ENCODE measurements at places on chromosomes 3 and 15. TPM values are rescaled to one million over a fixed set of nuclear protein-coding genes. Genes with fewer than 3 reads are reported as not detected.

GRCh38 chr3:107264888-107265287 is 112.4 kb upstream of the CCDC54 start:
- H3K4me3 ChIP-seq, result no peak overlapping the region
- H3K27me3 ChIP-seq, result no peaks in the 10 kb centered on the region
- no peak overlapping the region for H3K27ac ChIP-seq
- no peaks in the 10 kb centered on the region for H3K4me1 ChIP-seq

- H3K4me3 ChIP-seq, result no peak overlapping the region
- H3K27me3 ChIP-seq, result no peaks in the 10 kb centered on the region
- no peak overlapping the region for H3K27ac ChIP-seq
- DNase-seq, result no peak
- no peaks in the 10 kb centered on the region for H3K4me1 ChIP-seq
Measured at GRCh38 chr3:53799338-53799865, 46.8 kb downstream of the CHDH start.

DNA sequence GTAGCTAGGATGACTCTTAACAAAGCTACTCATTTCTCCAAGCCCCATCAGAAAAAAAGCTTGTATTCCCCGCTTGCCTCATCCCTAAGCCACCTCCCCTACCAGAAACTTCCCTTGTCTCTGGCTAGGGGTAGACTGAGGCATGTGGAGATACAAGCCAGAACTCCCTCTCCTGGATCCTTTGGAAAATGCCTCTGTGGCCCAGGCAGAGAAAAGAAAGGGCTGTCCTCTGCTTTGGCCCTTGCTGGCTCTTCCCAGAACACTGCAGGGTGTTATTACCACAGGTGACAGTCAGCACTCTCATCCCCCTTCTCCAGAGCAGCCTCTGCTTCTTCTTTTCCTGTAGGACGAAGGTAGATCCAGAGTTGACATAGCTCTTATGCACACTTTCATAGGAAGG is 15.2 kb downstream of the RMDN3 start:
- H3K27ac ChIP-seq, result no peak overlapping the region
- peaks cover 59% of the 10 kb centered on the region for H3K36me3 ChIP-seq
- no peaks in the 10 kb centered on the region for H3K4me1 ChIP-seq
- H3K4me3 ChIP-seq, result no peak overlapping the region
- no peaks in the 10 kb centered on the region for H3K27me3 ChIP-seq
- DNase-seq, result no peak

DNA sequence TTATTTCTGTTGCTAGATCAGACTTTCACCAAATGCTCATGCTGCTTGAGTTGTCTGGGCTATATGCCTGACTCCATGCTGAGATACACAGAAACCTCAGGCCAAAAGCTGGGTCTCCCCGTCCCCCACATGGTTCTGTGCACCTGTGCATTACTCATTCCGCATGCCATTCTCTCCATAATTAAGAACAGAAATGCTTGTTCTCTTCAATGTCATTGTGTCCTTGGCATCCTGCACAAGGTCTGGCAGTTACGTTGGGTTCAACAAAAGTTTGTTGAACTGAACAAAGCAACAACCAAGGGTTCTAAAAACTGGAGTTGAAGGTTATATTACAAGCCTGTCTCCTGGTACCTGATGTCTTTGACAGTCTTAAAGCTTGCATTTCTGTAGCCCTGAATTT is 177.5 kb downstream of the FNDC3B start:
- H3K27ac ChIP-seq, result no peak overlapping the region
- no peaks in the 10 kb centered on the region for H3K27me3 ChIP-seq

- no peak overlapping the region for H3K4me3 ChIP-seq
- H3K27ac ChIP-seq, result no peak overlapping the region
- H3K36me3 ChIP-seq, result no peaks in the 10 kb centered on the region
- no peak for DNase-seq
Measured at GRCh38 chr3:32959371-32959770, 7.9 kb downstream of the CCR4 start.

GRCh38 chr3:143002083-143002712 is 828 bp downstream of the U2SURP start:
- H3K27me3 ChIP-seq, result no peaks in the 10 kb centered on the region
- no peaks in the 10 kb centered on the region for H3K36me3 ChIP-seq
- H3K4me1 ChIP-seq, result peaks cover 20% of the 10 kb centered on the region
- peak overlapping the region; percentile 98 for H3K27ac ChIP-seq
- peak overlapping the region; percentile 100 for H3K4me3 ChIP-seq
- DNase-seq, result no peak

DNA sequence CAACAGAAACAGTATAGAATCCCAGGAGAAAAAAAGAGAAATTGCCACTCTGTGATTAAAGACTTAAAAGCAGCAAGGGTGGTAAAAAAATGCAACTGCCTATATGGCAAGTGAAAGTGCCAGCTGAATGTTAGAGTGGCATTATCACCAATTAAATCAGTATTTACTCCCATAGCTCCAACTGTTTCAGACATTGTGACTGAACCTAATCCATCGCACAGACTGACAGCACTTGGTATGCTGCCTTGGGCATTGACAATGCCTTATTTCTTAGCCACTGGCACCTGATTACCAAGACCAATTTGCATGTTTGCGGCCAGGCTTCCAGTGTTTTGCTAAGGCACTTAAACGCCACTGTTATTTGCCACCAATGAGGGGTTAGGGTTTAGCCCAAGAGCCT is 201.9 kb upstream of the NECTIN3 start:
- H3K4me3 ChIP-seq, result no peak overlapping the region
- no peaks in the 10 kb centered on the region for H3K4me1 ChIP-seq
- H3K36me3 ChIP-seq, result no peaks in the 10 kb centered on the region
- no peak overlapping the region for H3K27ac ChIP-seq
- H3K27me3 ChIP-seq, result no peaks in the 10 kb centered on the region

- no peak overlapping the region for H3K27ac ChIP-seq
- no peaks in the 10 kb centered on the region for H3K36me3 ChIP-seq
Measured at GRCh38 chr3:171013822-171014748, 12.4 kb downstream of the SLC2A2 start.

GRCh38 chr3:48863122-48863521 is 15.4 kb upstream of the PRKAR2A start:
- no peak overlapping the region for H3K4me3 ChIP-seq
- no peak for DNase-seq
- H3K36me3 ChIP-seq, result peaks cover 15% of the 10 kb centered on the region
- no peaks in the 10 kb centered on the region for H3K27me3 ChIP-seq
- no peaks in the 10 kb centered on the region for H3K4me1 ChIP-seq

GRCh38 chr15:21267671-21268395 is 172.5 kb downstream of the POTEB3 start:
- no peaks in the 10 kb centered on the region for H3K4me1 ChIP-seq
- peak; percentile 7 for DNase-seq
- no peaks in the 10 kb centered on the region for H3K36me3 ChIP-seq
- no peak overlapping the region for H3K4me3 ChIP-seq
- H3K27me3 ChIP-seq, result no peaks in the 10 kb centered on the region
- no peak overlapping the region for H3K27ac ChIP-seq

DNA sequence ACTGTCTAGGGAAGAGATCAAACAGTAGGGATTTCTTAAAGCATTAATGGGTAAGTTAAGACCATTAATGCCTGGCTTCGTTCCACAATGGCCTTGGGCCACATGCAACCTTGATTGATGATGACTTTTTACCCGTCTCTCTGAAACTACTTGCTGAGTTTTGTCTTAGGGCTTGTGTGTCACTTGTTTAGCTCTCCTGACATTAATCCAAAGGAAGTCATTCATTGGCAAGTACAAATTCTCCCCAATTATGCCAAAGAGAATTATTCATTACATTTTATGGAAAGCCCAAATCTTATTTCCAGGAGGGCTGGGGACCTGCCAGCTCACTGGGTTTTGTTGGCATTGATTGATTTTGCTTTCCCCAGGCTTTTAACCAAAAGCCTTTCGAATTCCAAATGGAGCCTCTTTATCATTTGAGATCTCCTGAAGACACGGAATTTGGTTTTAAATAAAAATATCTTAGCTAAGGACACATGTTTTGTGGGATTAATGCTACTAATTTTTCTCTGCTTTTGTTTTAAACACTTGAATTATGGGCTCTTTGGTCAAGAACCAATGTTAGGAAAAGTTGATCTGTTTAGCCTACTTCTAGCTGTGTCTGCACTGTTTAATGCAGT is 40.7 kb downstream of the SERPINI1 start:
- no peak overlapping the region for H3K4me3 ChIP-seq
- H3K4me1 ChIP-seq, result peaks cover 11% of the 10 kb centered on the region
- no peak for DNase-seq

DNA sequence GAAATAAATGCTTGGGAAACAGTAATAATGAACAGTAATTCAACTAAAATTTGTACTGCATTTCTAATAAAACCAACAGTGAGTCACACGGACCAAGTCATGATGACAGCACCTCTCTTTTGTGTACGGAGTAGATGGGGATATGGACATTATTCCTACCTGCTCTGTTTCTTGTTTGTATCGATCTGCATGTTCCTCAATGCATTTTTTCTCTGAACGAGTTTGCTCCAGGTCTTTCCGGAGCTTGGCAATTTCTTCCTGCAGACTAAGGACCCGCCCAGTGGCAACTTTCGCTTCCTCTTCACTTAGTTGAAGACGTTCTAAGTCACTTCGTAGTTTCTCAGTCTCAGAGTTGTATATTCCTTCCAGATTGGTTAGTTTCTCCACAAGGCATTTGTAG is 74.4 kb upstream of the MYO5C start:
- no peaks in the 10 kb centered on the region for H3K27me3 ChIP-seq
- peaks cover 2% of the 10 kb centered on the region for H3K4me1 ChIP-seq
- H3K4me3 ChIP-seq, result no peak overlapping the region
- peak; percentile 44 for DNase-seq
- H3K36me3 ChIP-seq, result peaks cover 73% of the 10 kb centered on the region
- no peak overlapping the region for H3K27ac ChIP-seq

DNA sequence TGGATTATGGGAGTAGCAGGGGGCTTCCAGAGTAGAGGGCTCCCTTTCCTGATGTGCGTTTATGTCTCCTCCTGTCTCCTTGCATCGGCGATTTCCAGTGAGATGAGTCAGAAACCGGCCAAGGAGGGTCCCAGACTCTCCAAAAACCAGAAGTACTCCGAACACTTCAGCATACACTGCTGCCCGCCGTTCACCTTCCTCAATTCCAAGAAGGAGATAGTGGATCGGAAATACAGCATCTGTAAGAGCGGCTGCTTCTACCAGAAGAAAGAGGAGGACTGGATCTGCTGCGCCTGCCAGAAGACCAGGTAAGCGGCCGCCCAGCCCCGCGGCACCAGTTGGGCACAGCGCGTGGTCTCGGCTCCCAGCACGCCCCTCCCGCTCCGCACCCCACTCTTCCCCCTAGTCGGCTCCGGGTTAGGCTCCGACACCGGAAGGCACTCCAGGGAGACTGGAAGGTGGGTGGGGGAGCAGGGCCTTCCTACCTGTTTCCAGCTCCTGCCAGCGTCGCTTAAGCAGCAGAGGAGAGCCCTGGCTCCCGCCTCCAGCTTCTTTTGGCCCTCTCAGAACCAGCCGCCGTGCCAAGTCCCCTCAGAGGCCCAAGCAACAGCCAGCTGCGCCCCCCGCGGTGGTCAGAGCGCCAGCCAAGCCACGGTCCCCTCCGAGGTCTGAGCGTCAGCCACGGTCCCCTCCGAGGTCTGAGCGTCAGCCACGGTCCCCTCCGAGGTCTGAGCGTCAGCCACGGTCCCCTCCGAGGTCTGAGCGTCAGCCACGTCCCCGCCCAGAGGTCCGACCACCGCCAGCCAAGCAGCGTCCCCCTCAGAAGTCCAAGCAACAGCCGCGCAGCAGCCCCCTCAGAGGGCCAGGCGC is 34.7 kb downstream of the MOBP start:
- H3K36me3 ChIP-seq, result no peaks in the 10 kb centered on the region
- no peak overlapping the region for H3K27ac ChIP-seq
- H3K4me3 ChIP-seq, result no peak overlapping the region

DNA sequence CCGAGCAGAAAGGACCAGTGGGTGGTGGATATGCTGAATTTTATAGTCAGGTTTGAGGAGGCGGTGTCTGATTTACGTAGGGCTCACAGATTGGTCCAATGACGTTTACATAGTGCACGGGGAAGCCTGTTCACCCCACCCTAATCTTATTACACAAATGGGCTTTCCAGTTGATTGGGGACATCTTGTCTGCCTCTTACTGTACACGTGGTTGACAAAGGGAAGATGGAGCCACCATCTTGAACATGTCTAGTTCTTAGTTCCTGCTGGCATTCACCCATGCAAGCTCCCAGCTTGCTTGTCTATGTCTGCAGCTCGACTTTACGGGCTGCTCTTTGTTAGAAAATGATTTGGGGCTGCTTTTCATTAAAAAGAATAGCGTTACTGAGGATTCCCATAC is 332.0 kb upstream of the SLCO3A1 start:
- H3K27me3 ChIP-seq, result no peaks in the 10 kb centered on the region
- no peak overlapping the region for H3K4me3 ChIP-seq
- no peak for DNase-seq
- no peaks in the 10 kb centered on the region for H3K36me3 ChIP-seq
- H3K4me1 ChIP-seq, result no peaks in the 10 kb centered on the region
- H3K27ac ChIP-seq, result no peak overlapping the region

- H3K27me3 ChIP-seq, result no peaks in the 10 kb centered on the region
- no peaks in the 10 kb centered on the region for H3K36me3 ChIP-seq
- H3K4me3 ChIP-seq, result no peak overlapping the region
- peak; percentile 31 for DNase-seq
- no peak overlapping the region for H3K27ac ChIP-seq
Measured at GRCh38 chr15:91854639-91854990, 1.1 kb downstream of the SLCO3A1 start.

- no peaks in the 10 kb centered on the region for H3K27me3 ChIP-seq
- no peak overlapping the region for H3K4me3 ChIP-seq
- no peaks in the 10 kb centered on the region for H3K4me1 ChIP-seq
Measured at GRCh38 chr3:50930371-50931208, 255.9 kb downstream of the DOCK3 start.

- H3K27ac ChIP-seq, result no peak overlapping the region
- H3K4me3 ChIP-seq, result no peak overlapping the region
- no peak for DNase-seq
- H3K4me1 ChIP-seq, result peaks cover 19% of the 10 kb centered on the region
Measured at GRCh38 chr3:14647976-14648955, 3.3 kb upstream of the CCDC174 start.

- no peak for DNase-seq
- no peak overlapping the region for H3K27ac ChIP-seq
- H3K4me1 ChIP-seq, result peaks cover 11% of the 10 kb centered on the region
- no peaks in the 10 kb centered on the region for H3K27me3 ChIP-seq
- no peaks in the 10 kb centered on the region for H3K36me3 ChIP-seq
Measured at GRCh38 chr3:177946936-177947335, 589.3 kb upstream of the KCNMB2 start.

GRCh38 chr15:90572893-90573292 is 43.2 kb downstream of the CRTC3 start:
- DNase-seq, result no peak
- no peak overlapping the region for H3K27ac ChIP-seq
- no peaks in the 10 kb centered on the region for H3K36me3 ChIP-seq
- no peaks in the 10 kb centered on the region for H3K27me3 ChIP-seq
- H3K4me3 ChIP-seq, result no peak overlapping the region

- no peaks in the 10 kb centered on the region for H3K4me1 ChIP-seq
- no peaks in the 10 kb centered on the region for H3K27me3 ChIP-seq
- H3K36me3 ChIP-seq, result peaks cover 11% of the 10 kb centered on the region
Measured at GRCh38 chr3:81531263-81531662, 230.2 kb downstream of the GBE1 start.

Gene EOMES
- total RNA-seq, result 0.10 TPM

Gene WDR73
- total RNA-seq, result 43.4 TPM

Gene CCDC191
- 52.5 TPM for total RNA-seq

Gene ZFAND6
- 144 TPM for total RNA-seq

Gene TM4SF4
- not detected for total RNA-seq

Gene ROPN1B
- total RNA-seq, result not detected

Gene CLCN2
- total RNA-seq, result 8.1 TPM

Gene CORO2B
- 11.3 TPM for total RNA-seq

Gene GP9
- not detected for total RNA-seq

Gene PDZRN3
- not detected for total RNA-seq

Gene MKRN2OS
- total RNA-seq, result not detected

Gene TIMP4
- total RNA-seq, result not detected

Gene HHATL
- total RNA-seq, result not detected

Gene SLC28A2
- total RNA-seq, result not detected

Data from B cell (primary cell).